Activated CD4-positive, alpha-beta T cell treated with anti-CD3 and anti-CD28 coated beads for 48 hours (primary cell): ENCODE measurements at places on chromosomes 5 and 9.

GRCh38 chr5:11177999-11178711 is 417.1 kb upstream of the DAP start:
- DNase-seq: no peak

DNA sequence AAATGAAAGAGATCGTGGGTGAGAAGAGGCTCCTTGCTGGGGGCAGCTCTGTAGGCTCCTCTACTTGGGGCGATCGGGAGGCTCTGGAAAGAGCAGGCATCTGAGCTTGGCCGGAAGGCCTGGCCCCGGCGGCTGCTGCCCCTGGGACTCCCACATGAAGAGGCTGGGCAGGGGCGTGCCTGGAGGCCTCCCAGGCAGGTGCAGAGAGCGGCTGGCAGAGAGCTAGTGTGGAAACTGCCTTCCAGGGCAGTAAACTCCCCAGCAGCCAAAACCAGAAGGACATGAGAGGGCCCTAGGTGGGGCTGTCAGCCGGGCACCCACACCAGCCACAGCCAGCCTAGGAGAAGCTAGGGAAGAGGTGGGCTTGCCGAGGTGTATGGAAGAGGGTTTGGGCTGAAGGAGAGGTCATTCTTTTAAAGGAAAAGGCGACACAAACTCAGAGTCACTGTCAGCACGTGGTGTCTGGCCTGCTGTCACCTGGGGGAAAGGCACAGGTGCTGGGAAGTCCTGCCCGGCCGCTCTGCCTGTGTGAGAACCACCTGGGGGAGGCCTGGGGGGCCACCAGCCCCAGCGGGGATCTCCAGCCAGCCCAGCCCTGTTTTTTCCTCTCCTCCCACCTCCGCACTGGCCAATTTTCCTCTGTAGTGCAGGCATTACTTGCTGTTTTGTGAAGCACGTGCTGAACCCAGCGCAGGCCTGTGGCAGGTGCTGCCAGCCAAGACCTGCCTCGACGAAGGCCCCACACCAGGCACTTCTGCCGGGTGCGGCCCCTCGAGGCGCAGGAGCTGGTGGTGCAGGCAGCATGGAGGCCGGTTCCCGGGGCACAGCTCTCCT is 44.8 kb upstream of the EGFL7 start:
- DNase-seq: no peak

- no peak for DNase-seq
Observed at GRCh38 chr9:112489039-112489546, 2.5 kb downstream of the KIAA1958 start.

DNA sequence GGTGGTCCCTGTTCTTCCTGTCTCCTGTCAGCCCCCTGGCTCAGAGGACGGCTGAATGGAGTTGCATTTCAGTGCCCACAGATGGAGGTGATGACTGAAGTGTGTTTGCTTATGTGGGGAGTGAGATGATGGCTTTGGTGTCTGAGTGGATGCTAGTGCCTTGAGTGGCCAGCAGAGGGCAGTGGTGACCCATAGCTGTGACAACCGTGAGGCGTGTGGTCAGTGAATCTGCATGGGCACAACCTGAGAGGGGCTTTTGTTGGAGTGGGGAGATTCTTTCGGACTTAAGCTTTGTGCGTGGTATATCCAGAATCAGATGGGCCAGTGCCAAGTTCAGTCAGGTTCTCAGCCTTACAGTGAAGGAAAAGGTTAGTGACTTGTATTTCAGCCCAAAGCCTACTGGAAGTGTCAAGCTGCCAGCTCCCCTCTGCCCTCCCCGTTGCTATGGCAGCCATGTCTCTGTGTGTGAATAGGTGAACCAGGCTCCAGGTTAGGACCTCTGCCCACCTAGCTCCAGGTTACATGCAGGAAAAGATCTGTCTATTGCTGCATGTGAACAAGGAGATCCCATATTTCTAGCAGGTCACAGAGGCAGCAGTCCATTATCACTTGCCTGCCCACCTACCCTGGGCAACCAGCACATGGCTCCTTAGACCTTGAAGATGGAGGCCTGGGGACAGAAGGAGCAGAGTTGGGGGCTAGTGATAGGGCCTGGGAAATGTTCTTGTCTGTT is 14.7 kb upstream of the CXXC5 start:
- peak; percentile 74 for DNase-seq

- DNase-seq: no peak
Observed at GRCh38 chr5:98698359-98698758, 75.1 kb upstream of the RGMB start.

- no peak for DNase-seq
Observed at GRCh38 chr9:132551556-132551955, 30.9 kb upstream of the BARHL1 start.

DNA sequence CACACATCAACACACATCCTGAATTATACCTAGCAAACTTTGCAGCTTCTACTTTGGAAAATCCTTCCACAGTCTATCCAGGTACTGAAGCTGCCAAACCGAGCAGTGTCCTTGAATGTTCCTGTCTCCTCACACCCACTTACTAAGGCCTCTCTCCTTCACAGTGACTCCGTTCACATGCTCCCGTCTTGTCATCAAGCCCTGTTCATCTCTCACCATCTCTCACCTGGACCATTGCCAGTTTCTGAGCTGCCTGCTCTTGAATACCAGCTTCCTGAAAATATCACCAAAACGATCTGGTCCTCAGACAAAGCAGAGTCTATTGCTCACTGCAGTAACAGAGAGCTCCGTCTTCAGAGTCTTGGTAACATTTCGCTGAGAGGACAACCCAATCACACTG is 57.4 kb downstream of the GCNT1 start:
- DNase-seq: peak; percentile 11

DNA sequence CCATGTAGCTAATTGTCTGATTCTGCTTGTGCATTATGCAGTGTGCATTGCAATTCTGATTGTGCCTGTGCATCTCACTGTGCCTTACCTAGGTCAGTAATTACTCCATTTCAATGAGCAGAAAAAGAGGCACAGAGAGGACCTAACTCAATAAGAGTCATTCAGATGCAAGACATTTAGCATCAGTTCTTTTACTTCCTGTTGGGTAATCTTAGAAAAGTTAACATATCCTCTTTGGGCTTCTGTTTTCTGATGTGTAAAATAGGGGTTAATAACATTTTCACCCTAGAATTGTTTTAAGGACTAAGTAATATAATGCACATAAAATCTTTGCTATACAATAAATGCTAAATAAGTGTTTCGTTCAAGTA is 7.0 kb upstream of the DCTN4 start:
- DNase-seq: no peak

GRCh38 chr5:139954462-139954861 is 88.6 kb downstream of the NRG2 start:
- no peak for DNase-seq

- DNase-seq: no peak
Observed at GRCh38 chr9:106969696-106970095, 106.7 kb downstream of the ZNF462 start.

DNA sequence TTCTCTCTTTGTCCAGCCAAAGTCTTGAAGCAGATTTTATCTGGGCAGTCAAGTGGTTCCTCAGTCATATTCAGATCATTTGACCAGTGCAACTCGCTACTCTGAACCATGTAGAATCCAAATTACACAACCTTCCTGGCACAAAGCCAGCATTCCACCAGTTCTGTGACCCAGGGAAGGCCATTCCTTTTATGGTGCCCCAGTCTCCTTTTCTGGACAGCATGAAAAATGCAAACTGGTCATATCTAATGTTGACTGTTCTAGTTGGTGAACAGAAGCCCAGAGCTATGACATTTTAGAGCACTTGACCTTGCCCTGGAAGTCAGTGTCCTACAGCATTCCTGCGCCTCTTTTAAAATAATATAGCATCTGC is 364.6 kb downstream of the BRINP1 start:
- no peak for DNase-seq
